ENCODE measurements at places on chromosomes 6 and 20. TPM values are rescaled to one million over a fixed set of nuclear protein-coding genes. Genes with fewer than 3 reads are reported as not detected.

ZC2HC1B gene
- 0.09 TPM for polyA plus RNA-seq

PGC gene
- not detected for polyA plus RNA-seq

XKR7 gene
- 0.02 TPM for polyA plus RNA-seq

SEMG1 gene
- polyA plus RNA-seq, result not detected

PRDM13 gene
- polyA plus RNA-seq, result not detected
